NCI-H1417 (cell line): ENCODE measurements at places on chromosomes 6 and 20.
A peak's percentile ranks its signal among the peaks of the same experiment; 100 is the strongest.

DNA sequence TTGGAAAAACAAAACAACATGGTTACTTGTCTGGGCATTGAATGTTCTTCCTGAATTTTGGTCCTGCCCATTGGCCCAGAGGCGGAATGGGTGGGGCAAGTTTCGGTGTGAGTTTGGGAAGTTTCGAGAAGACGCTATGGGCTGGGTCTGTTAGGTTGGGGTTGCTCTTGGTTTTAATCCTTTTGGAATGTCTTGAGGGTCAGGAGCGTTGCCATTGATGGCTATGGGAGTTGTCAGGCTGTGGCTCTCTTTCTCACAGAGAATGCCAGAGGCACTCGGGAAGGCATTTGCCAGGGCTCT, 135.0 kb downstream of the LRRC1 start:
- DNase-seq = no peak

GRCh38 chr6:117194978-117195377, 70.4 kb upstream of the VGLL2 start:
- no peak for DNase-seq

GRCh38 chr6:159203304-159204005, 34.3 kb downstream of the FNDC1 start:
- DNase-seq = no peak

DNA sequence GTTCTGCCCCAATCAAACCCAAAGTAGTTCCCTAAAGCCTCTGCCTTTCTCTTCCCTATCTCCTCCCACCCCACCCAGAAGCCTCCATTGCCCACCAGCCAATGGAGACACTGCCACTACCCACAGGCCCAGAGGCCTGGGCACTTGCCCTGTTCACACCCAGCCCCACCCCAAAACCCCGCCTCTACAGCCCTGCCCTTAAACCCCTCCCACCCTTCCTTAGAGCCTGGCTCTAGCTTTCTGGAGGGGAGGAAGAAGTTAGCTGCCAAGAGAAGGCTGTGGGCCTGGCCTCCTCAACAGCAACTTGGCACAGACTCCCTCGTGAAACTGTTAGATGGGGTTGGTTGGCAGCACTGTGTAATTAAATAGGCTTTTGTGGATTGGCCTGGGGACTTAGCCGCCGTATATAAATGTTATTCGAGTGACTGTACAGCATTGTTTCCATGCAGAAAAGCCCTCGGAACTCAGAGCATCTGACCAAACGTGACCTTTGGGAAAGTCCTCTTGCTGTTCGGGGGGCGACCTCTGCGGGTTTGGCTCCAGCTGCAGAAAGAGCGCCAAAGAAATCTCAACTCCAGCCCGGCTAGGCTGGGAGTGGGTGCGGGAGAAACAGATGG, 31.4 kb downstream of the COL11A2 start:
- DNase-seq = no peak

- DNase-seq = no peak
These were observed 65.5 kb downstream of the TRMT11 start for GRCh38 chr6:126051791-126052190.

DNA sequence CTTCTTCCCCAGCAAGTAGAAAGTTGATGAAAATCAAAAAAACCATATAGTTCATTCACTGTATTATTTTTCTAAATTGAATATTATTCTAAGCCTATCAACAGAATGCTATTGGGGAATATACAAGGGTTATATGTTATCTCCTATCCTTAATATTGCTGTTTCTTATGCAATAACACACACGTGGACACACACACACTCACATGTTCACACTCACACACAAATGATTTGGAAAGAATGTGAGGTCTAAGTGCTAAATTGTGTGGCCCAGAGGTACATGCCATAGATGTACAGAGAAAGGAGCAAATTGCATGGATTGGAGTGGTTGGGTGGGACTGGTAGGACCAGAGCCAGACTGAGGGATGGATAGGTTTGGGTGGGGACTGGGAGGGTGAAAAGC, 45.1 kb downstream of the RIOK1 start:
- no peak for DNase-seq

DNA sequence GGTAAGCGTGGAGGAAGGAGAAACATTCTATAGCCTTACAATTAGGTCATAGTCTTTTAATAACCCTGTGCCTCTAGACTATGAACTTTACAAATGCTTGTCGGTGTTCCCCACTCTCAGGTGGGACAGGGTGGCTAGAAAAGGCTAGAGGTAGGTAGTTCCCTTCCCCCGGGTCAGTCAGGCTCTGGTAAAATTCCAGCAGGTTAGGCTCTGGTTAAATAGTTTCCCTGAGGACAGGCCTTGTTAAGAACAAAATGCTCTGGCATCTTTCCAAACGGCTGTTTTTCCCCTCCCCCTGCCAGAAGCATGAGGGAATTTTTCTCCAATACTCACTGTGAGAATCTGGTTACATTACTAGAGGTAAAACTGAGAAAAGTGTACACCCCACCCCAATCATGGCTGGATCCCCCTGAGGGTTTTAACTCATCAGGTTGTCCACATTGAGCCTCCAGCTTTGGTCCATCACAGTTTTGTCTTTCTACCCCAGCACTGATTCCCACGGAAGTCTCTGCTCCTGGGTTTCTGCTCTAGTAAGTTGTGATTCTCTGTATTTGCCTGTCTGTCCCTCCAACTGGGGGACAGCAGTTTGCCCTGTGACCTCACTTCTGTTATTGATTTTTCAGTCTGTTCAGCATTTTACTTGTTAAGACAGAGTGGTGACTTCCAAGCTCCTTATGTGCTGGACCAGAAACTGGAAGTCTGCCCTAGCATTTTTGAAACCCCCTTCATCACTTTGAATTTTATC, 84.7 kb upstream of the ADGRF1 start:
- peak; percentile 46 for DNase-seq

- peak; percentile 74 for DNase-seq
These were observed 49.7 kb upstream of the BHLHE23 start for GRCh38 chr20:63056236-63057170.

GRCh38 chr6:411402-412145, 20.0 kb downstream of the IRF4 start:
- DNase-seq = no peak

DNA sequence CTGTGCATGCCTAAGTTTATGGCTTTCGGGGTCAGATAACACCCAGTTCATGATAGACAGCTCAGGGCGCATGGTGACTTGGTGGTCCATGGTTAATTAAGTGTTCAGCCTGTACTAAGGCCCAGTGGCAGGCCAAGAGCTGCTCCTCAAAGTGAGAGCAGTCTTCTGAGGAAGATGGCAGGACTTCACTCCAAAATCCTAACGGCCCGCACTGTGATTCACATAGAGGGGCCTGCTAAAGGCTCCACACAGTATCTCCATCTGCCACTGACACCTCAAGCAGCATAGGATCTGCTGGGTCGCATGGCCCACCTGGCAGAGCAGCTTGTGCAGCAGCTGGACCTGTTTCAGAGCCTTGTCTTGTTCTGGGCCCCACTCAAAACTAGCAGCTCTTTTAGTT, 10.6 kb upstream of the CST7 start:
- no peak for DNase-seq

DNA sequence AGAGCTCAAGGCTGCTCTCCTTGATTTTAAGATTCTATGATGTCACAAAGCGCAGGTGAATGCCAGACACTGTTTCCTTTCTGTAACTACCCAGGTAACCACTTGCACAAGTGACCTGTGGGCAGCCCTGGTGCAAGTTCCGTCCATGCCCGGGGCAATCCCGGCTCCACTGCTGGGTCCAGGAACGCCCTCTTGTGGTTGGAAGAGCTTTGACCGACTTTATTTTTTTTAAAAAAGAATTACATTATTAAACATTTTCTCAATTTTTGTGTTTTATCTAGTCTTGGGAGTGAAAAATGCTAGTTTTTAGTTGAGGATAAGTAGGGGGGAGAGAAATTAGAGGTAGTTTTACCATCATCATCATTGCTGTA, 695.2 kb downstream of the QKI start:
- no peak for DNase-seq

- no peak for DNase-seq
These were observed 111.1 kb downstream of the FOXA2 start for GRCh38 chr20:22473293-22473692.

GRCh38 chr6:4610256-4610655, 165.9 kb upstream of the CDYL start:
- no peak for DNase-seq

DNA sequence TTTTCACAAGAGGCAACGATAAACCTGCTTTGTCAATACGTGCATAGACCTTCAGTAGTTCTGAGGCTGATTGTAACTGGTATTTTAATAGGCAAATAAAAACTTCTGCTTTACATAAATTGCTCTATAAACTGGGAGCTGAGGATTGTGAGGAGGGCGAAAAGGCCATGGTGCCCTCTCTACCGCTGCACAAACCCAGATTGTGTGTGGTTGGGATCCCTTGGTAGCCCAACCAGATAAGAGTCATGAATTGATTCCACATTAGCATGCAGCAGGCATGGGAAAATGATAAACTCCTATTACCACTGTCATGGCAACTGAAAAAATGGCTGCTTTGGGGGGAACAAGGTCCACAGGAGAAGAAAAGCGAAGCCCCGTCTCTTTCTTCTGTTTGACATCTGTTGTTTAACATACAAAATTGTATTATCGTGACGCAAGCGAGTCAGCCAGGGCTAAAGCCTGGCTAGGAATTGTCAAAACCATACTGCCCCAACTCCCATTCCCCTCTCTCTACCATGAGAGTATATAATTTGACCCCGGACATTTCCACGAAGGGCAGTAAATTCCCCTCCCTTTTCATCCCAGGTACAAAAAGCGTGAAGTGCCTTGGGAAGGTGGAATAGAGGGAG, 157.8 kb upstream of the SALL4 start:
- DNase-seq = no peak

- no peak for DNase-seq
These were observed 76.0 kb downstream of the LCA5 start for GRCh38 chr6:79461205-79461604.

GRCh38 chr20:57834306-57835073, 124.7 kb upstream of the PMEPA1 start:
- no peak for DNase-seq

DNA sequence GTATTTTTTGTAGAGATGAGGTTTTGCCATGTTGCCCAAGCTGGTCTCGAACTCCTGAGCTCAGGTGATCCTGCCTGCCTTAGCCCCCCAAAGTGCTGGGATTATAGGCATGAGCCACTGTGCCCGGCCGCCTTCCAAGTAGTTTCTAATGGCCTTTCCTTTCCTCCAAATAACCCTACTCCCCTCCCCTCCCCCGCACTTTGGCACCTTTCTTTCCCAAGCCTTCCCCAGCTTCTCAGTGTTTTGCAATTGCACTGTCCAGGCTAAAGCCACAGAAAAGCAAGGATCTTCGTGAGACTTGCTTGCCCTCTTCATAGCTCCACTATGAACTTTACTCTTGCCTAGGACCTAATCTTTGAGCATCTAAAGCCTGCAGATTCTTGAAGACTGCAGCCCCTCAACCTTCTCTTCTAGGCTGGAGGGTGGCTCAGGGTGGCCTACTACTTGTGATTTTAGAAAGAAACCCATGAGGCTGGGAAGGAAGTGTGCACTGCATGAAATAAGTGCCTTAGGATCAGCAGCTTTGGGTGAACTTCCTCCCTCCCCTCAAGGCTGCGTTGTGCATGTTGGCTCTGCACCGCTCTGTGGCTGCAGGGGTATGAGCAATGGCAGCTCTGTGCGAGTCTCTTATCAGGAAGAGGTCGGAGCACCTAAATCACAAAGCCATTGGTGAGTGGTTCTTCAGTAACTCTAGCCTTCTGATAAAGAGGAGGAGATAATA, 152.4 kb upstream of the SNX9 start:
- DNase-seq = no peak

- no peak for DNase-seq
These were observed 6.1 kb upstream of the PM20D2 start for GRCh38 chr6:89139509-89140346.

- no peak for DNase-seq
These were observed 36.9 kb downstream of the APCDD1L start for GRCh38 chr20:58478141-58478805.

DNA sequence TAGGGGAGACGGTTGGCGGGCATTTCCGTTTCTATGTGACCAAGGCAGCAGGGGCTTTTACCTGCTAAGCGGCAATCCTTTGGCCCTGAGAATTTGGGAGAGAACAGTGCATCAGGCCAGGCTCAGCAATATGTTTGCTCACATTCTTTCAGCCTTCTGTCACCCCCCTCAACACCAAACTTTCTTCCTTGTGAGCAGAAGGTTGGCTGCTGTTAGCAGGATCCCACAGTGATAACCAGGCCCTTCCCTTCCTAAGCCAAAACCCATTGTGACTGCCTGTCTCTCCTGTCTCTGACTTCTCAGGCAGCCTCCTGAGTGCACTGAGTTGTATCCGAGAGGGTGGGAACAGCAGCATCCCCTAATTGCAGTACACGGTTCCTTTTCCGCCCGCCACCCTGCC, 43.7 kb downstream of the STK35 start:
- DNase-seq = no peak

DNA sequence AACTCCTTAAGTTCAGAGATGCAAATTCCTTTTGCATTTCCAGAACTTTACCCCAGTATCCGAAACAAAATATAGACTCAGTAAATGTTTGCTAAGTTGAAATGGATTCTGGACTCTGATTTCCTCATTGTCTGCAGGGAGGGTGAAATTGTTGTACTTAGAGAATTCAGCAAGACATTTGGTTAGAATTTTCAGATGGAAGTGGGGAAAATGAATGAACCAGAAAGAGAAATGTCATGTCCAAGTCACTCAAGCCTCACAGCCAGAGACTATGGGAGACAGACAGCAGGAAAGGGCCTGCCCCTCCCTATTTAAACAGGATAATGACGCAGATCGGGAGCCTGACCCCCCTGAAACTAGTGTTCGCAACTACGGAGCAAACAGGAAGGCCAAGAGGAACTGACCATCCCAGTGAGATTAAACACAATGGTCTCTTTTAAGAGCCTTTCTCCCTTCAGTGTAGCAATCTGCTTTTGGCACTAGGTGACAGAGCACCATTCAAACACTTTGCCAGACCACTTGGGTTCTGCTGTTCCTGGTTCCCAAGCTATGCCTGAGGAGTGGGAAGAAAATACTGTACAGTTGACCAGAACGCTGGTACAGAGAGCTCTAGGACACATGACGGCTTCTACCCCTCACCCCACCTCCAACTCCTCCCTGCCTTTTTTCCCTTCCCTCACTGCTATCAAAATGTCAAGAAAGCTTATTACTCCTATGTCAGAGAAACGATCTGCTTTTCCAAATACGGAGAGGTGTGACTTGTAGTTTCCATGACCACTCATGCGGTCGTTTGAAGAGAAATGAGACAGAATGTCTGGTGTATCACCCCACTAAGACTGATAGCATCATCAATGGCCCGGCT, 13.7 kb downstream of the NEDD9 start:
- DNase-seq = no peak
